ENCODE measurements at places on chromosomes 5 and 9.

GRCh38 chr5:107969847-107970246 is 299.1 kb upstream of the EFNA5 start:
- DNase-seq = no peak

DNA sequence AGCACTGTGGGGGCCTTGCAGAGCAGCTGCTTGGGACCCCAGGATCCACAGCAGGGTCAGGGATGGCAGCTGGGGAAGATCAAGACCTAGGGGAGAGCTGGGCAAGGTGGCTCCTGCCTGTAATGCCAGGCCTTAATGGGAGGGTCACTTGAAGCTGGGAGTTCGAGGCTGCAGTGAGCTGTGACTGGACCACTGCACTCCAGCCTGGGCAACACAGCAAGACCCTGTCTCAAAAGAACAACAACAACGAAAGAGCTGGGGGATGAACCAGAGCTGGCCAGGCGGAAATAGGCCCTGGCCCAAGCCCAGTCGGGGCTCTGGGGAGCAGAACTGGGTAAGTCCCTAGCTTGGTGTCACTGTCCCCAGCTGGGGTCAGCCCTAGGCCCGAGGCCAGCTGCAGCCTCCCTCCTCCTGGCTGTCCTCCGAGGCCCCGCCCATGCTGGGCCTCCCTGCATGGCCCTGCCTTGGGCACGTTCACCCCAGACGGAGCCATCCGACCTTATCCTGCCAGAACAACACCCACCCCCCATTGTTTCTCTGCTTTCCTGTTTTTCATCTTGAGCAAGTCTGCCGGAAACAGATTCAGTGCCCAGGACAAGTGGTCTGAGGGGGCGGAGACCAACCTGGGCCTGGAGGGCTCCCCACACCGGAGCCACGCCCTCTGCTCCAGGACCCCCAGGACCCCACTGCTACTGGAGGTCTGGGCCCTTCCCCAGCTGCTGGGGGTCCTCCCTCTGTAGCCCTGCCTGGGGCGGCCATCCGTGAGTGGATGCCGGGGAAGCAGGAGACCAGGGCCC is 1.9 kb downstream of the DIPK1B start:
- peak; percentile 31 for DNase-seq

- no peak for DNase-seq
Measured at GRCh38 chr9:117869287-117869686, 165.1 kb downstream of the TLR4 start.

GRCh38 chr5:11497651-11498050 is 406.6 kb downstream of the CTNND2 start:
- no peak for DNase-seq

DNA sequence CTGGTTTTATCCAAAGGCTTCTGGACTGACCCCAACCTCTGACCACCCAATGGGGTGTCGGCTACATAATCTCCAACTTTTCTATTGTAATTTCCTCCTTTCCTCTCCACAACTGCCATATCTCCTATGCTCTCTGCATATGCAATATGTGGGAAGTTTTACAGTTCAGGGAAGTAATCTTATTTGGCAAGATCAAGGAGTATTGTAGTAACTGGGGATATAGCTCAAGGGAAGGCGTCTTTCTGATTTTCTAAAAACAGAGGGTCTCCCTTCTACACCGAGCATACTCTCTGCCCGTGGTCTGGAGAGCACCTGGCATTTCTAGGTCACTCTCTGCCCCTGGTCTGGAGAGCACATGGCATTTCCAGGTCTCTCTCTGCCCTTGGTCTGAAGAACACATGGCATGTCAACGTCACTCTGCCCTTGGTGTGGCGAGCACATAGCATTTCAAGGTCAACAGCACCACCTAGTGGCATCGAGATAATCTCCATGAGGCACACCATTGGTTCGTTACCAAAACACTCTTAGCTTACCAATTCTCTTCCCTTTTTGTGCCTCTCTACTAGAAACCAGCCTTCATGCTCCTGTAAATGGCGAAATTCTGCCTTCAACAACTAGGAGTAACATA is 616.4 kb upstream of the NUDT12 start:
- DNase-seq = peak; percentile 54

GRCh38 chr5:158888206-158888605 is 211.5 kb downstream of the EBF1 start:
- no peak for DNase-seq

DNA sequence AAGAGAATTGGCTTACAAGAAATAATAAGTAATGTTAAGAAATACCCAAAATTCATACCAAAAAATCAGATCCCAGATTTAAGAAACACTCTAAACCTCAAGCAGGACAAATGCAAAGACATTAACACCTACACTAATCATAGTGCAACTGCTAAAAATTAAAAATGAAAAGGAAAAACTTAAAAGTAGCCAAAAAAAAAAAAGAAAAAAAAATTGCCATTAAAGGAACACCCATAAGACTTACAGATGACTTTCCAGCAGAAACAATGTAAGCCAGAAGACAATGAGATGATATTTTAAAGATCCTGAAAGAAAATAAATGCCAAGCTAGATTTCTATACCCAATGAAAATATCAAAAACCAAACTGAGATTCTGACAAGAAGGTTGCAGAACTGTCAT is 101.5 kb downstream of the DENND1A start:
- no peak for DNase-seq

DNA sequence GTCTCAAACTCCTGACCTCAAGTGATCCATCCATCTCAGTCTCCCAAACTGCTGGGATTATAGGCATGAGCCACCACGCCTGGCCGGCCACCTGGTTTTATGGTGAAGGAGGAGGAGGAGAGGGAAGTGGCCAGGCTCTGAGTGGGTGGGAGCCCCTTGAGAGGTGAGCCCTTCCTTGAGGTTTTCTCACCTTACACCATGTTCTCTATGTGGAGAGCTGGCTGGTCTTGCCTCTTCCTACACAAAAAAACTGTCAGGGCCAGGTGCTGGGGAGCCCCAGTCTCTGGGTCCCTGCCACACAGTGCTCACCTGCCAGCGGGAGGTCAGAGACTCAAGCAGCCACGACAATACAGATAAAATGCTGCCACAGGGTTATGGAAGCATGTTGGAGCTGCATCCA is 18.1 kb downstream of the SWI5 start:
- DNase-seq = no peak

DNA sequence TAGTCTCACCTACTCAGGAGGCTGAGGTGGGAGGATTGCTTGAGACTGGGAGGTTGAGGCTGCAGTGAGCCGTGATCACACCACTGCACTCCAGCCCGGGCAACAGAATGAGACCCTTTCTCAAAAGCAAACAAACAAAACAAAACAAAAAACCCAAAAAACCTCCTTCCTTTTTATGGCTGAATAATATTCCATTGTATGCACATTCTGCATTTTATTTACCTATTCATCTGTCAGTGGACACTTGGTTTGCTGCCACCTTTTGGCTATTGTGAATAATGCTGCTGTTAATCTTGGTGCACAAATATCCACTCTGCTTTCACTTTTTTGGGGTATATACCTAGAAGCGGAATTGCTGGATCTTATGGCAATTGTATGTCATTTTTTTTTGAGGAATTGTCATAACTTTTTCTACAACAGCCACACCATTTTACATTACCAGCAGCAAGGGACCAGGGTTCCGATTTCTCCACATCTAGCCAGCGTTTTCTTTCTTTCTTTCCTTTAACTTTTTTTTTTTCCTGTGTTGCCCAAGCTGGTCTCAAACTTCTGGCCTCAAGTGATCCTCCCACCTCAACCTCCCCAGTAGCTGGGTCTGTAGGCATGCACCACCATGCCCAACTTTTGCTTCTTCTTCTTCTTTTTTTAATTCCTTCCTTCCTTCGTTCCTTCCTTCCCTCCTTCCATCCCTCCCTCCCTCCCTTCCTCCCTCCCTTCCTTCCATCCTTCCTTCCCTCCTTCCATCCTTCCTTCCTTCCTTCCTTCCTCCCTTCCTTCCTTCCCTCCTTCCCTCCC is 30.6 kb downstream of the NKX2-5 start:
- peak; percentile 61 for DNase-seq

DNA sequence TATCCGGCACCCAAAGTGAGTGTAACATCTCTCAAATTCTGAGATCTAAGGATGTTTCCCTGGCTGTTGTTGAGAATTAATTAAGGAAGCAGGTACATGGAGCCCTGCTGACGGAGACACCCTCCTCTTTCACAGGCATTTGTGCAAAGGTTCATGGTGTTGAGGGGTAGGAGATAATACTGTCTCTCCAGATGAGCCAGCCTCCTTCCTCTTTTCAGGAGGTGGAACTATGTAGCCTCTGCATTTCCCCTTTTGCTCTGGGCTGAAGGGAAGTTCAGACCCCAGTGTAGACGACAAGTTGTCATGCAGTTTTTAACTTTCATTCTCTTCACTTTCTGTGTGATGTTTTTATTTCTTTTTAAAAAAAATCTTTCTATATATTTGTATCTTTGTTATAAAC is 107.5 kb downstream of the GALNT10 start:
- no peak for DNase-seq

- no peak for DNase-seq
Measured at GRCh38 chr5:119347991-119348390, 7.8 kb upstream of the TNFAIP8 start.

- no peak for DNase-seq
Measured at GRCh38 chr9:135890190-135891026, 16.9 kb downstream of the CAMSAP1 start.

DNA sequence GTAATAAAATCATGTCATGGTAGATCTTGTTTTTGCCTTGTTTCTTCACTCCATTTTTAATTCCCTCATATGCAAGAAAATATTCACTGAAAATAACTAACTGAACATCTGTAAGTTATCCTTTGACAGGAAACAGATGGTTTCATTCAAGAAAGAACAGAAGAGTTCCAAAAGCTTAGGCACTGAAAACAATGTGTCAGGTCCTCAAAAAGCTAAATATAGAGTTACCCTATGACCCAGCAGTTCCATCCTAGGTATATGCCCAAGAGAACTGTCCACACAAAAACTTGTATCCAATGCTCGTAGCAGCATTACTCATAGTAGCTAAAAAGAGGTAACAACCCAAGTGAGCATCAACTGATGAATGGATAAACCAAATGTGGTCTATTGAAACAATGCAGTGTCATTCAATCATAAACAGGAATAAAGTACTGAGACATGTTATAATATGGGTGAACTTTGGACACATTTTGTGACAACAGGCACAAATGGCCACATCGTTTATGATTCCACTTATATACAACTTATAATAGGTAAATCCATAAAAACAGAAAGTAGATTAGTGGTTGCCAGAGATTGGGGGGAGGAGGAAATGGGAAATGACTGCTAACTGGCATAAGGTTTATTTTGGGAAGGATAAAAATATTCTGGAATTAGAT is 231.0 kb downstream of the FRMD3 start:
- no peak for DNase-seq

DNA sequence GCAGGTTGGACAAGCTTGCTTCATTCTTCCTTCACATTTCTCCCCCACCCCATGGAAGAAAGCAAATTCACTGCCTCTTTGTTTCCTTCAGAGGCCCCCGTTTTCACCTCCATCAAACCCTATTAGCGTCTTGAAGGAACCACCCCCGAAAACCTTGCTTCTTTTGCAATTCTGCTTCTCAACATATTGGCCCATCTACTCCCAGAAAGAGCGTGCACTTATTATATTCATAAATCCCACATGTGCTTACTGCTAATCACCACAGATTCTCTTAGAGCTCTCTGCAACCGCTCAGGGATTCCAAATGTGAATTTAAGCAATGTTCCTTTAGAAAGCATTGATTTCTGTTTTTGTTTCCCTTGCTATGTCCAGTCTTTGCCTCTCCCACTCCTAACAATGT is 1.1 kb downstream of the F2RL2 start:
- no peak for DNase-seq

- DNase-seq = no peak
Measured at GRCh38 chr9:133948131-133948530, 44.0 kb downstream of the VAV2 start.

GRCh38 chr9:116574027-116574679 is 113.0 kb upstream of the TRIM32 start:
- peak; percentile 63 for DNase-seq

DNA sequence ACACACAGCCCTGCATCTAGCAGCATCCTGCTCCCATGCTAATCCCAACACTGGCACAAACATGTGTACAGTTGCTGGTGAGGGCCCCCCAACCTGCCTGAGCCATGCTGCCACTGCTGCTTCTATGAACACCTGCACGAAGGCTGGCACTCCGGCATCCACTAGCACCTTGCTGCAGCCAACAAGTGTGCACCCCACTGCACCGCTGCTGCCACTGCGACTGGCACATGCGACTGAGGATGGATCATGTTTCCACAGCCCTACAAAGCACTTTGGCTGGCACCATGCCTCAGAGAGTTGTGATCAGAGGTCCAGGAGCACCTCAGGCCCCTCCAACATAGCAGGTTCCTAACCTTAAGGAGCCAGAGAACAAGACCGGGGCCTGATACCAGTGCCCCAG is 7.8 kb upstream of the PDCD1LG2 start:
- no peak for DNase-seq

DNA sequence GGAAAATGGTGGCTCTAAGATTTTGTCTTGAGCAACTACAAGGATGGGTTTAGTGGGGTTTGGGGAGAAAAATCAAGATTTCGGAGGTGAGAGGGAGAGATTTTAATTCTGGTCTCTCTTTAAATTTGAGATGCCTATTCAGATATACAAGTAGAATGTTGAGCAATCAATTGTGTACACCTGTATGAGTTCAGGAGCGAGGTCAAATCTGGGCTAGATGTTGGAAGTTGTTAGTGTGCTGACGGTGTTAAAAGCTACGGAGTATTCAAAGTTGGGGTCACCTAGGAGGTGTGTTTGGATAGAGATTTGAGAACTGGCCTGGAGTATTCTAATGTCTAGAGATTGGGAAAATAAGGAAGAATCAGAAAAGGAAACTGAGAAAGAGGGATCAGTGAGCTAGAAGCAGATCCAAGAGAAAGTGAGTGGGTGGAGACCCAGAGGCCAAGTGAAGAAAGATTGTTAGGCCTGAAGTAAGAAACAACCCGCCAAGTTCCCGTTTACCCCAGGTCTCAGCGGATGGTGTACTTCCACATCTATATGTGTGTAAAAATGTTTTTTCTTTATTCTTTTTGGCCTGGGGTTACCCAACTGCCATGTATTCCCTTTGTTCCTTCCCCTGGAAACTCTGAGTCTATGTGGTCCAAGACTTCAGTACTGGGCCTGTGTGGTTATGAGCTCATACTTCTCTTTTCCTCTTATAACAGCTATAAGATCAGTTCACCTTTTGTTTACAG is 11.9 kb upstream of the ARHGAP26 start:
- DNase-seq = no peak

DNA sequence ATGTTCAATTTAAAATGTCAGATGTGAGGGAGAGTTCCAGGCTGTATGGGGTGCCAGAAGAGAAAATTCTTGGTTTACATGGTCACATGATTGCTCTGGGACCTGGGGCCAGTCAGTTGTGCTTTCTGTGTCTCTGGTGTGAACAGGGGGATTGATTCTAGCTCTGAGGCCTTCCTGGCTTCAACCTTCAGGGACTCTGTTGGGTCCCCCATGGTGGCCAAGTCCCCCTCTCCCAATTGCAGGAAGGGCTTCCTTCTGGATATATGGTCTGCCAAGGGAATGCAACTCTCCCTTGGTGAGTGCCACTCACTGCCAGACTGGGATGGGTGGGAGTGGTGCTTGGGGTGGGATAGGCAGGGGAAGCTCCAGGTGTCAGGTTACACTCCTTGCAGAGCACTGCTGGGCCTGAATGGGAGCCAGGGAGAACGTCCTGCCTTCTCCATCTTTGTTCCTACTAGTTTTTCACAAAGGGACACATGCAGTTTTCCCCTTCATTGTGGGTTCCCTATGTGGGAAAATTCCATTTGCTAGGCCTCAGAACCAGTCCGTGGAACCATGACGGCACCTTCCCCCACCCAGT is 153.2 kb downstream of the MELK start:
- DNase-seq = no peak

- peak; percentile 92 for DNase-seq
Measured at GRCh38 chr5:76402251-76402885, 717 bp upstream of the IQGAP2 start.
